ENCODE measurements at places on chromosomes 7 and 10.

DNA sequence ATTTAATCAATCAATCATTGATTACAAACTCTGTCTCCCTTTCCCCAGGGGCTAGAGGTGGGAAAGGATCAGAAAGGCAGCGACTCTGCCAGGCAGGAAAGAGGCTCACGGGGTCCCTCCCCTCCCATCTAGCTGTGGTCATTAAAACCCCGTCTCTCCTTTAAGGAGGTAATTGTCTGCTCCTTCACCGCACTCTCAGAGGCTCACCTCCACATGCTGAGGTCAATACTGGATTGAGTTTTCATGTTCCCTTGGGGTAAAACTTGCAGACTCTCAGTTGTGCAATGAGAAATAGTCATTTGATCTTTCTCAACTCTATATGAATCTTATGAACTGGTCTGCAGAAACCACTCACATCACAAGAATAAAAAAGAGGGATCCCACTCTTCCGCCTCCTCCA, 368.8 kb downstream of the ADRA2A start:
- no peaks in the 10 kb centered on the region for H3K36me3 ChIP-seq
- no peak for DNase-seq
- H3K27me3 ChIP-seq: no peaks in the 10 kb centered on the region

- H3K4me3 ChIP-seq: peak overlapping the region; percentile 83
- no peak overlapping the region for H3K27ac ChIP-seq
- H3K4me1 ChIP-seq: peaks cover 5% of the 10 kb centered on the region
- peaks cover 31% of the 10 kb centered on the region for H3K27me3 ChIP-seq
Observed at GRCh38 chr7:20797462-20798080, 10.9 kb upstream of the SP8 start.

DNA sequence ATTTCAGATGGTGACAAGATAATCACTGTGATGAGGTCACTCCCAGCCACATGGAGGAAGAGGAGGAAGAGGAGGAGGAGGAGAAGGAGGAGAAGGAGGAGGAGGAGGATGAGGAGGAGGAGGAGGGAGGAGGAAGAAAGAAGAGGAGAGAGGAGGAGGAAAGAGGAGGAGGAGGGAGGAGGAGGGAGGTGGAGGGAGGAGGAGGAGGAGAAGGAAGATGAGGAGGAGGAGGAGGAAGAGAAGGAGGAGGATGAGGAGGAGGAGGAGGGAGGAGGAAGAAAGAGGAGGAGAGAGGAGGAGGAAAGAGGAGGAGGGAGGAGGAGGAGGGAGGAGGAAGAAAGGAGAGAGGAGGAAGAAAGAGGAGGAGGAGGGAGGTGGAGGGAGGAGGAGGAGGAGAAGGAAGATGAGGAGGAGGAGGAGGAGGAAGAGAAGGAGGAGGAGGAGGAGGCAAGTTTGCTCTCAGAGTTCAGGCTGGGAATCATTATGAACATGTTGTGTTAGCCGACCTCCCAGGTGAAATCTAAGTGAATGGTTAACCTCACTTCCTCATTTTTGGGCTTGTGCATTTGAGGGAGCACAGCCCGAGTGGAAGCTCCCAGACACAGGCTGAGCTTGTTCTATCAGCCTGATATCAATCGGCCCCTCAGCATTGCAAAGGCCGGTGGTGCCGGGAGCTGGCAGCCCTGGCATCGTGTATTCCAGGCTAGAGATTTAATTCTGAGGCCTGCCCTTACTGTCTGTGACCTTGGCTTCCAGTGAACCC, 236.2 kb upstream of the PITRM1 start:
- H3K27me3 ChIP-seq: peaks cover 31% of the 10 kb centered on the region
- H3K27ac ChIP-seq: no peak overlapping the region
- peaks cover 10% of the 10 kb centered on the region for H3K36me3 ChIP-seq
- H3K4me3 ChIP-seq: no peak overlapping the region
- no peak for DNase-seq

DNA sequence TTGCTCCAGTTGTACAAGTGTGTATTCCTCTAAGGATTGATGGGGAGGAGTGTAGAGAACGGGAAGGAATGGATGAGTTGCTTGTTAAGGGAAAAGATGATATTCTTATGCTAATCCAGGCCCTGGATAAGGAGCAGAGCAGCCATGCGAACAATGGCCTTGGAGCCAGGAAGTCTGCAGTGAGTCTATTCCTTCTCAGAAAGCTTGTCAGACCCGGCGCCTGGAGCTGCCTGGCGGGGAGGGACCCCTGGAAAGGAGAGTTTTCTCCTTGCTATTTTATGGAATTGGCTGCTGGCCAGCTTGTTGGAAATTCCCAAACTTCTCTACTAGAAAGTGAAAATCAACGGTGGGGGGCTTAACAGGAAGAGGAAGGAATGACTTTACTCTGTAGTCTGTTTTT, 89.1 kb downstream of the MMRN2 start:
- H3K4me3 ChIP-seq: peak overlapping the region; percentile 48
- peaks cover 49% of the 10 kb centered on the region for H3K4me1 ChIP-seq
- H3K36me3 ChIP-seq: peaks cover 21% of the 10 kb centered on the region
- peak overlapping the region; percentile 76 for H3K27ac ChIP-seq
- no peak for DNase-seq

- no peak overlapping the region for H3K27ac ChIP-seq
- peaks cover 3% of the 10 kb centered on the region for H3K27me3 ChIP-seq
- no peak for DNase-seq
- H3K4me3 ChIP-seq: no peak overlapping the region
- H3K4me1 ChIP-seq: peaks cover 15% of the 10 kb centered on the region
Observed at GRCh38 chr7:66313886-66314568, 108.9 kb downstream of the TPST1 start.

DNA sequence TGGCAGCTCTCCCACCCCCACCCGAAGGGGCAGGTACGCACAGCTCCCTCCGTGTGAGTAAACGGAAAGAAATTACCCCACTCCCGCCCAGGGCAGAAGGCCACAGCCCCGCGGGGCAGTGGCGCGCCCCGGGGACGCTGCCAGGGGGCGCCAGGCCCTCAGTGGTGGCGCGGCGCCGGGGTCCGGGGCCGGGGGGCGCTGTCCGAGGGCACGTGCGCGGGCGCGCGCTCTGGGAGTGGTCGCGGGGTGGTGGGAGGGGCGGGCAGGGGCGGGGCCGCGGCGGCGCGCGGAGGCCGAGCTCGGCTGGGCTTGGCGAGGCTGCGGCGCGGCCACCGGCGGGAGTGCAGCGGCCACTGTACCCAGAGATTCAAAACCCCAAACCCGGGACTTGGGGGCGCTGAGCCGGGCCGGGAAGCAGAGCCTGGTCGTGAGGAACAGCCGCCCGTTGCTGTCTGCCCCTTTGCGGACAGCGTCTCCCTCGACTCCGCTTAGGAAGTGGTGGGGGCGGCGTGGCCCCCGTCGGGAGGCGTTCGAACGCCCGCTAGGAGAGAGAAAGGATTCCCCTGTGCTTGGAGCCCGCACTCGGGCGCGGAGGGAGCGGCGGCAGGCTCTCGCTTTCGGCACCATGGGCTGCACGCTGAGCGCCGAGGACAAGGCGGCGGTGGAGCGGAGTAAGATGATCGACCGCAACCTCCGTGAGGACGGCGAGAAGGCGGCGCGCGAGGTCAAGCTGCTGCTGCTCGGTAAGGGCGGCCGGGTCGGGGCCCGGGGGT, at the start of gene GNAI1:
Gene GNAI1 (plus strand): TSS at position 296 of the 773 bp plus-strand sequence. CDS start 330 bp downstream, at position 626.
- DNase-seq: peak; percentile 80
- H3K27me3 ChIP-seq: 0 out of 2 replicates have a peak, but pooled peaks cover 3% of the 10 kb centered on the region
- H3K4me3 ChIP-seq: peak within 1 kb of the TSS; percentile 96
- peaks cover 11% of the 10 kb centered on the region for H3K36me3 ChIP-seq
- H3K4me1 ChIP-seq: peaks cover 64% of the 10 kb centered on the region

DNA sequence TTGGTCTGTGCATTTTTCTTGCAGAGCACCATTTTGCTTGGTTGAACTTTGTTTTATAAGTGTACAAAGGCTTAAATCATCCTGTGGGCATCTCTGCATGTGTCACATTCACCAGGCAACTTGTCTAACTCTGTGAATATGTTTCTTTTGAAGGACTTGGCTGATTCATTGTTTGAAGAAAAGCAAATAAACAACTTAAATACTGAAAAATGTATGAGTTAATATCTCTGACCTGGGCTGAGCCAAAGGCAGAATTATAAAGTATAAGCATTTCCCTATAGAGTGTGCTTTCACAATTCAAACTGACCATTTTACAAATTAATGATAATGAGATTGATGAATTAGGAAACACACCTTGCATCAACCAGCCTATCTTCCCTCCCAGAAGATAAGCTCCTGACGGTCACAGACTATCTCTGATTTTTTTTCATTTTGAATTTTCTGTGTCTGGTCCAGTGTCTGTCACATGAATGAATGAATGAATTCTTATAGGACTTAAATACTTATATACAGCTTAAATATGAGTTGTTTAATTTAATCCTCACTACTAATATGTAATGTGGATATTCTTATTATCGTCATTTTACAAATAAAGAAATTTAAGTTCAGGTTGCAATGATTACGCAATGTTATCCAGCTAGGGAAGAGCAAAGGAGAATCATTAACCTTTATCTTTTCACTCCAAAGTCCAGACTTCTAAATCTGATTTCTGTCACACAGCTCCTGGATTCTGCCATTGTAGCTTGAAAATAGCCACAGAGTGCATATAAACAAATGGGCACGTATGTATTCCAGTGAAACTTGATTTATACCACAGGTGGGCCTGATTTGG, 182.0 kb upstream of the PHYHIPL start:
- no peak for DNase-seq
- no peaks in the 10 kb centered on the region for H3K36me3 ChIP-seq
- no peak overlapping the region for H3K27ac ChIP-seq
- H3K4me1 ChIP-seq: no peaks in the 10 kb centered on the region
- H3K4me3 ChIP-seq: no peak overlapping the region
- H3K27me3 ChIP-seq: peaks cover 17% of the 10 kb centered on the region

DNA sequence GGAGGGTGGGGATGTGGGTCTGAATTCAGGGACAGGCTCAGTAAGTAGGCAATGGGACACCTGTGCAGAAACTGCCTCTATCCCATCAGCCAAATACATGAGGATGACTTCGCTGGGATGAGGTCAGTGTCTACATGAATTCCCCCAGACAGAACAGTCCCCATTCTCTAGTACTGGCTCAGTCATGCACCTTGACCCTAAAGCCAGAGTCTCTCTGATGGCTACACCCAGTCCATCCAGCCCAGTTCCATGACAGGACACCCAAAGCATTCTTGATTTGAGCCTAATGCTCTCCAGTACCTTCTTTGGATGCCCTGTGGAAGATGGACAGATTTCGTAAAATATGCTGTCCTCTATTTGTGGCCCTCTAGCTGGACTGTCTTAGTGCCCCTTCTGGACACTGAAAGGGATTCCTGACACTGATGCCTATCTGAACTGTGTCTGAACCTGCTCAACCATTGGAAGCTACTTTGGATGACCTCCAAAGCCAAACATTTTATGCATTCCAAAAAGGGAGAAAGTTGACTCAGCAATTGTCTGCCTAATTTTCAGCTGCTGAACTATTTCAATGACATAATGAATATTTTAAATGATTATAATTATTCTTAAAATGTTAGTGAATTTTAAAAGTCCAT, 14.6 kb downstream of the SFRP4 start:
- no peak overlapping the region for H3K4me3 ChIP-seq
- no peak overlapping the region for H3K27ac ChIP-seq
- no peaks in the 10 kb centered on the region for H3K4me1 ChIP-seq
- no peaks in the 10 kb centered on the region for H3K36me3 ChIP-seq
- no peaks in the 10 kb centered on the region for H3K27me3 ChIP-seq

DNA sequence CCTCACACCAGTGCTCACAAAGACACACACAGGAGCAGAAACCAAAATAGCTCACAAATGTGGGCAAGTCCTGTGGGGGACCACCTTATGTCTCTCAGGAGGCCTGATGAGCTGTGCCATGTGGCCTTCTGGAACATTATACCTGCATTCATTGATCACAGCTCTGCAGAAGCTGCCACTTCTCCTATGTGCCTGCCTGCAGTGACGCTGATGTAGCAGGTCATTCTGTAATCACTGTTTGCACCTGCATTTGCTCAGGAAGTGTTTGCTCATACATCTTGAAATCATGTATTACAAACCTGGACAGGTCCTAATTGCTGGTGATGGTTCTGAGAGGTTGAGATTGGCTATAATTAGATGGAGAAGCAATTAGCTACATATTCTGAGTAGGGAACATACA, 310.2 kb downstream of the AUTS2 start:
- no peaks in the 10 kb centered on the region for H3K36me3 ChIP-seq
- H3K4me3 ChIP-seq: no peak overlapping the region
- peaks cover 2% of the 10 kb centered on the region for H3K27me3 ChIP-seq
- H3K27ac ChIP-seq: no peak overlapping the region
- no peaks in the 10 kb centered on the region for H3K4me1 ChIP-seq
- no peak for DNase-seq

GRCh38 chr7:47677664-47678063, 95.8 kb upstream of the TNS3 start:
- peak overlapping the region; percentile 44 for H3K4me3 ChIP-seq
- H3K36me3 ChIP-seq: peaks cover 12% of the 10 kb centered on the region
- peak overlapping the region; percentile 81 for H3K27ac ChIP-seq
- DNase-seq: peak; percentile 78

DNA sequence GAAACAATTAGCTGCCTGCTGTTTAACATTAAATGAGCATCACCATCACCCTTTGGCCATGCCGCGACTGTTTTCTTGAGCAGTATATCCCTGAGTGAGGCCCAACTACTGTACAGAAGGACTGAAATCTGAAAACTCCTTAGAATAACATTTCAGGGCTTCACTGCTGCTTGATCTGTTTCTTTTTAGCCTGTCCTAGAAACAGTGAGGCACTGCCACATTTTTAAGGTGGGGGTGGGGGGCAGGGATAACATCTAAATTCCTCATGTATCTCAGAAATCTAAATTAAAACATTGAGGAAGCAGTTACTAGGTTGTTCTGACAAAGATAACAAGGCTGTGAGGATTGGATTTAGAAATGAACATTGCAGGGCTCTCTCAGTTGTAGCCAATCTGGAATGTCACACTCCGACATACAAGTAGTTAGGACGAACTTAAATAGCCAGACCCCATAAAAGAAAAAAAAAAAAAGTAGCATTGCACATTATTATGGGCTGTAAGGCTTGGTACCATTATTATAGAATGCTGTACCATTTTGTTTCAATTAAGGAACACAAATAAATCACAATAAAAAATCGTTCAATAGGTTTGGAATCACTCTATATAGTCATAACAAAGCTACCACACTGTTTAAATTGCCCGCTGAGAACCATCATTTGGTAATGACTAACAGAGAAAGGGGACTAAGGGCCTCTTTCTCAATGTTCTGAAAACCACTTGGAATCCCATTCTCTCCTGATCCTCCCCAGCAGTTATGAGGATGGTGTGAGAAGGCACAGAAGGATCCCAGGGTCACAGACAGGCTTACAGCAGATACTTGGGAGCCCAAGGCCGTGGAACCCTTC, 256.1 kb downstream of the INHBA start:
- H3K27ac ChIP-seq: no peak overlapping the region
- DNase-seq: no peak
- H3K4me1 ChIP-seq: peaks cover 11% of the 10 kb centered on the region
- H3K36me3 ChIP-seq: no peaks in the 10 kb centered on the region

GRCh38 chr10:79056736-79057391, 11.9 kb upstream of the ZMIZ1 start:
- peaks cover 27% of the 10 kb centered on the region for H3K27me3 ChIP-seq
- no peaks in the 10 kb centered on the region for H3K4me1 ChIP-seq
- DNase-seq: no peak

DNA sequence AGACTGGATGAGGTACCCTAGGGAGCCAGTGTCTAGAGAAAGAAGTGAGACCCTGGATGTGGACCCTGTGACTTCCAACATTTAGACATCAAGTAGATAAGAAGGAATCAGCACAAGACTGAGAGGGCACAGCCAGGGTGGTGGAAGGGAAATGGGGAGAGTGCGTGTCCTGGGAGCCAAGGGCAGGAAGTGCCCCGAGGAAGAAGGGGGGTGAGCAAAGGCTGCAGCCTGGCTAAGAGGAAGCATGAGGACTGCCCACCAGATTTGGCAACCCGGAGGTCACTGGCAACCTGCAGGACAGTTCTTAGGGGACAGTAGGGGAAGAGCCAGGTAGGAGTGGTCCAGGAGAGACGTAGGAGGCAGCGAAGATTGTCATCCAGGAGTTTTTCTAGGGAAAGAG, 14.8 kb downstream of the COL13A1 start:
- H3K27me3 ChIP-seq: peaks cover 5% of the 10 kb centered on the region
- DNase-seq: no peak
- H3K27ac ChIP-seq: peak overlapping the region; percentile 16
- peaks cover 38% of the 10 kb centered on the region for H3K36me3 ChIP-seq
- H3K4me3 ChIP-seq: no peak overlapping the region
